ENCODE measurements at places on chromosomes 3 and 15. TPM values are rescaled to one million over a fixed set of nuclear protein-coding genes. Genes with fewer than 3 reads are reported as not detected.

The ZNF280D gene
- polyA plus RNA-seq: 8.3 TPM

The TAGLN3 gene
- polyA plus RNA-seq: 7.7 TPM

DNA sequence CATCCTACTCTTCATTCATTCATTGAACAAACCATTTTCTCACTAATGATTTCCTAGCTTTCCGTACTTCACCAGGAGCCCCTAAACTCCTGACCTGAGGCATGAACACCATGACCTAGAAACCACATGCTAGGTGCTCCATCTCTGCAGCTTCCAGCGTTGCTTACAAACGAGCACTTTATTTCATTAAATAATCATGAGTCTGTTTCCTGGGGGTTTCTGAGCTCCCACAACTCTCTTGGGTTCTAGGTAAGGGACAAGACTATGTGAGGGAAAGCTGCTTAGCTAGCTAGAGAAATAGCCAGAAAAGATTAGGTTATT is 1.3 kb downstream of the MAP2K1 start:
- no peak for DNase-seq

- DNase-seq: peak; percentile 74
Observed at GRCh38 chr3:123344175-123344906, 104.5 kb downstream of the ADCY5 start.

DNA sequence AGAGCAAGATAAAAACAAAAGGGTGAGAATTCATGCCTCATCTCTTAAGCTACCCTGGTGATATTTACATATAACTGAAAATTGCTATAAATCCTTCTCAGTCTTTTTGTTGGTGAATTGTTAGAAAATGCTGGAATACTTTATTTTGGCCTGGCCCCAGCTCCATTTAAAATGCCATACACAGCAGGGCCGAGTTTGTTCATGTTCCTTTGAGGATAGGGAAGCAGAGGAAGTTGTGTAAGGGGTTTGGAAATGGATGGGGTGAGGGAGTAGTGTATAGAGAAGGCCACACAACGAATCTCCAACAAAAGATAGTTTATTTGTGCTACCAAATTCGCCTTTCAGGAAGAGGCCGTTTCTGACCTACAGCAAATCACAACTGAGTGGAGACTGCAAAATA is 78.6 kb upstream of the ADAMTS9 start:
- no peak for DNase-seq
